ENCODE measurements at places on chromosomes 3 and 15. TPM values are rescaled to one million over a fixed set of nuclear protein-coding genes. Genes with fewer than 3 reads are reported as not detected.

C3orf85 gene
- total RNA-seq, result not detected

CORO2B gene
- 13.5 TPM for total RNA-seq

SSUH2 gene
- 0.07 TPM for total RNA-seq

CLDN18 gene
- not detected for total RNA-seq

HYAL1 gene
- 2.2 TPM for total RNA-seq

NUSAP1 gene
- 124 TPM for total RNA-seq

CYP8B1 gene
- not detected for total RNA-seq

CPNE9 gene
- not detected for total RNA-seq

CASR gene
- total RNA-seq, result not detected

IRAK2 gene
- total RNA-seq, result 15.3 TPM

DNA sequence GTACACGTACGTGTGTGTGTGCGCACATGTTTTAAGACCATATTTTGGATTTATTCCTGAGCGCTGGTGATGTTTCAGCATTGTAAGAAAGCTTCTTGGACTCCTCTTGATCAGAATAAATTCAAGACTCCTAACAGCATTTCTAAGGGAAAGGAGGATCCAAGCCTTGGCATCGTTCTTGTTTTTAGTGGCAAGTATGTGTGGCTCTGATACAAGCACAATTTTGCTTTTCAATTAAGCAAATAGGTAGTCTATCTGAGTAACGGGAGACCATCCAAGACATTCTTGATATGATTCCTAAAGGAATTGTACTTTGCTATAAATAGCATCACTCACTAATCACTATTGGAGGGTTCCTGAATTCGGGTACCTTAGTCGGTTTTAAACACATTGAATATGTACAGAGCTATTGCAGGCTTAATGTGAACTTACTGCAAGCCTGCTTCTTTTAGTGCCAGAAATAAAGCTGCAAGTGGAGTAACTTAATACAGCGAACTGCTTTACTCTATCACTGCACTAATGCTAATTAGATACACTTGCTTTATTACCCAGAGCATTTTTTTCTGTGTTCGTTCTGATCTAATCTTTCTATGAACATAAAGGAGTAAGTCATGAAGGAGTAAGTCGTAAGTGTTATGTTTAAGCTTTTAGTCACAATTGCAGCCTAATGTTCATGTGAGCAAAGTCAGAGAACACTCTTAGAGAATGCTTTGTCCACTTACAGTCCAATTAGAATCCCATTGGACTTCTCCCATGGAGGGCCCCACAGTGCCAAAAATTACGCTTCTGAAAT lies 186.3 kb downstream of the MCTP2 start:
- no peak for DNase-seq

- no peak for DNase-seq
Measured at GRCh38 chr3:81549388-81549787, 212.1 kb downstream of the GBE1 start.

DNA sequence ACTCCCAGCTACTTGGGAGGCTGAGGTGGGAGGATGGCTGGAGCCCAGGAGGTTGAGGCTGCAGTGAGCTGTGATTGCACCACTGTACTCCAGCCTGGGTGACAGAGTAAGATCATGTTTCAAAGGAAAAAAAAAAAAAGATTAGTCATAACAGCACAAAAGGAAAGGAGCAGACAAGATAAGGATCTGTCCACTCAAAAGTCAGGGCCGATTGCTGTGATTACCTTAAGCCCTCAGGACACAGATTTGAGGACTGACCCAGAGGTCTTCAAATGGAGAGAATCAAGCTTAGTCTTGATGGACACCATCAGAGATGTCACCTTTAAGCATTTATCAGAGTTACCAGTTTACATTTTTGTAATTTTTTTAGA lies 23.9 kb upstream of the HEG1 start:
- DNase-seq, result no peak

DNA sequence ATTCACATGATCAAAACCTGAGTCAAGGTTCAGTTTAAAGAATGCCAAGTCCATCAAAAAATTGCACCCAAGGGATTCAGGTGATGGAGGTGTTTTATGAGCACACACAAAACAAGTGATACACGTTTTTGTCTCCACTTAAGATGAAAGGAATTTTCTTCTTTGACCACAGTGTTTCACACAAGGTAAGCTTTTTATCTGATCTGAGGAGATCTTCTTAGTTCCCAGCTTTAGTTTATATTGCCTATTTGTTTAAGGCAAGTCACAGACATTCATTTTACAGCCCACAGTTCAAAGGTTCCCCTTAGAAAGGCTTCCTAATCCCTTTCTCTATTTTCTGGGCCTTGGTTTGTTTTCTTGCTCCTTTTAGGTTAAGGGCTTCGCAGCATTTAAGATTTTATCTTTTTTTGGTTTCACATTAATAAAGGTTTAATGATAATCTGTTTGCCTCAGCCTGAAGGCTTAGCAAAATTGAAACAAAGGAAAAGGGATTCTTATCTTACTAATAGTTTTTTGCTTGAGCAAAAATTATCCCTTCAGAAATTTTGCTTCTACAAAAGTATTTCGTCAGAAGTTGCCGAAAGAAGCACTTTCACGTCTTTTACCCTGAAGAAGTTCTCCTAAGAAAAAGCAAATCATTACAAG lies 420.5 kb upstream of the NAALADL2 start:
- no peak for DNase-seq

GRCh38 chr3:160797356-160797755 lies 41.3 kb downstream of the PPM1L start:
- peak; percentile 76 for DNase-seq

GRCh38 chr15:74906067-74906449 lies 593 bp downstream of the FAM219B start:
- DNase-seq, result no peak

DNA sequence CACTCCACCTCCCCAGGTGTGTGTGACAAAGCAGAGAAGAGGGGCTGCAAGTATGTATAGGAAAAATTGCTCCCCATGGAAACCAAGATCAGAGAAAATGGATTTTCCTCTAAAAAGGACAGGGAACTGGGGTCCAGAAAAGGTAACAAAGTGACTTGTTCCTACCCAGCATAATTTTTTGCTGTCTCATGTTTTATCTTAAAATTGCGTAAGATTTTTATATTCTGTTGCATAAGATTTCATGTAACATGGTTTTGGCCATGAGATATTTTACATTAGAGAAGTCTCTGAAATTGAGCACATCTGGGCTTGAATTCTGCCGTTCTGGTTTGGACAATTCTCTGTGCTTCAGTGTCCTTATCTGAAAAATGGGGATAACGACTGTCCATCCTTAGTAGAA lies 335.7 kb upstream of the RORA start:
- no peak for DNase-seq

DNA sequence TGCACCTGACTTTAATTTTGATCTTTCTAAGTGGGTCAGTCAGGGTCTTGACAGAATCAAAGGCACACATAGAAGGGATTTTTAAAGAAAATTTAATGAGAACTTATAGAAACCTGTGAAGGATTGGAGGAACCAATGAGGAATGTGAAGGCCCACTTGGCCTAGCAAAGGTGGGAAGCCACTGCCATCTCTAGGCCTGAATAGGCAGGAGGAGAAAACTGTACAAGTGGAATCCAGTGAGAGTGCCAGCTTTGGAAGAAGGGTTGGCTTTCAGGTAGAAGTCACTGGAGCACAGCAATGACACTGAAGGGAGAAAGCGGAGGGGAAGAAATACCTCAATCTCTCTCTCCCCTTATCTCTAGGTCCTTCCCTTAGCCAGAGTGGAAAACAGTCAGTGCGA lies 380.7 kb upstream of the KCNMB2 start:
- DNase-seq, result no peak

DNA sequence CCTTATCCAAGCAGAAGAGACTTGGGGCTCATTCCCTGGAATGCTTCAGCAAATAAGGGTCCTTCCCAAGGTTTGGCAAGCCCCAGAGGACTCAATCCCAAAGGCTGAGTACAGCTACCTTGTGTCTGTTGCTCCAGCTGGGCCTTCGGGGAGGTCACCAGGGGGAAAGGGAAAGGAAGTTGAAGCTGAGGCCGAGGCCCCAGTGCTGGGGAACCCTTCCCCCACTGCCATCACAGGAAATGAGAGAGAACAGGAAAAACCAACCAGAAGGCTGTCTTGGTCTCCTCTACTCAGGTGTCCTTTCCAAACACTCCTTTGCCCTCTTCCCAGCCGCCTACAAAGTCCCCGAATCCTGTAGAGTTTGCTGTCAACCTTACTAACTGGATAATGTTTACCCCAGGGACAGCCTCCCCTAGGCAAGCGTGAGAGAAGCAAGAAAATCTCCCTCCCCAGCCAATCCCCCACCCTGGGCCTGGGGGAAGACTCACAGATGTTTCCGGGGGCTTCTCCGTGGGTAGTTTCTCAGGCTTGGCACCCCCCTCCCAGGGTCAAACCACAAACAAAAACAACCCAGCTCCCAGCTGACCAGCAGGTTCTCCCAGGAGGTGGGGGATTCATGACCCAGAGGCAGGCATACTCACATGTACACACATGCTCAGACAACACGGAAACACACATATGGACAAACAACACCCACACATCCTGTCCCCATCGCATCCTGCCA lies 5.5 kb downstream of the CSRNP1 start:
- no peak for DNase-seq

DNA sequence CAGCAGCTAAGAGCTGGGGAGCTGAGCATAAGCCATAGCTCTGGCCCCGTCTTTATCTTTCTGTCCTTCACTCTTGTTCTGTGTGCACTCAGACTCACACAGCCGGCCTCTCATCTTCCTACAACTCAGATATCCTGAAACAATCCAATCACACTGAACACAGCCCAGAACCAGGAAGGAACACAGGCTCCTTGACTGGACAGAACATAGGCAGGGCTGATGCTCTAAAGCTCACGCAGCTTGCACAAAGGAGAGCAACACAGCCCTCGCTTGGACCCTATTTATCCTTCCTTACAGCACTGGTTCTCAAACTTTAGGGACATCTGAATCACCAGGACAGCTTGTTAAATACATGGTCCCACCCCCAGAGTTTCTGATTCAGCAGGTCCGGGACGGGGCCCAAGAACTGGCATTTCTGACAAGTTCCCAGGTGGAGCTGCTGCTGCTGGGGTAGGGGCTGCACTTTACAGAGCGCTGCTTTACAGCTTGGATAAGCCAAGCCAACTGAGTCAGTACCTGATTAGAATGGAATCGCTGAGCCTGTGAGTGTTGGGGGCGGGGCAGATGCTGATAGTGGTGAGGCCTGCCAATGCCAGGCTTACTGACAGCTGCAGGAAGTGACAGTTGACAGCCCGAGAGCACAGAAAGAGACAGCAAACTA lies 65.1 kb downstream of the MRPL46 start:
- DNase-seq, result no peak

DNA sequence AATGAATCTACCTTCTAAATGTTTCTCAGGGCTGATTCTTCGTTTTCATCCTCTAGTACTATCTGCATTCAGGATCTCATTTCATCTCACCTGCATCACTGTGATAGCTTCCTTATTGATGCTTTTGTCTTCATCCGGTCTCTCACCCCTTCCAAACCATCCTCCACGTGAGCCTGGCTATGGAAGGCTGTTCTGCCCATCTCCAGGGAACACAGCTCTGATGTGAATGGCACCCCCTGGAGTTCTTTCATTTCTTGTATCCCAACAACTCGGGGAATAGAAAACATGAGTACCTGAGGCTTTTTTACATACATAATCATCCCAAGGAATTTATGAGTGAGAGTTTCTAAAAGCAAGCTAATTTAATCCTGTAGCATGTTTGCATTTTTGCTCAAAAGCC lies 8.8 kb upstream of the DPPA4 start:
- DNase-seq, result no peak

DNA sequence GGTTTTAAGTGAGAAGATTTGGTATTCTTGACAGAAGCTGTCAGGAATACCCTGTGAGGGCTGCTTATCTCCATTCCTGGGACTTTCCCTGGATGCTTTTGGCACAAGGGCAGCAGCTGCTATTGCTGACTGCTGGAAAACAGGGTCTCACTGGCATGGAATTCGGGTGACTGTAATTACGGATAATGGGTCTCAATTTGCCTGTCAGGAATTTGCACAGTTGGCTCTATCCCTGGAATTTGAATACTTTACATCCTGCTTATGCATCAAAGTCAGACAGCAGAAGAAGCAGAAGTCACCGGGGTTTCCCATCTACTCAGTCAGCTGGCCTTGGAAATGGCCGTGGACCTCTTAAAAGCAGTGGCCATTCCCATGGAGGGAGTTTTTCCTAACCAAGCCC lies 25.9 kb upstream of the AKAP13 start:
- DNase-seq, result peak; percentile 64

GRCh38 chr15:59873644-59874272 lies 130.4 kb upstream of the FOXB1 start:
- DNase-seq, result no peak

DNA sequence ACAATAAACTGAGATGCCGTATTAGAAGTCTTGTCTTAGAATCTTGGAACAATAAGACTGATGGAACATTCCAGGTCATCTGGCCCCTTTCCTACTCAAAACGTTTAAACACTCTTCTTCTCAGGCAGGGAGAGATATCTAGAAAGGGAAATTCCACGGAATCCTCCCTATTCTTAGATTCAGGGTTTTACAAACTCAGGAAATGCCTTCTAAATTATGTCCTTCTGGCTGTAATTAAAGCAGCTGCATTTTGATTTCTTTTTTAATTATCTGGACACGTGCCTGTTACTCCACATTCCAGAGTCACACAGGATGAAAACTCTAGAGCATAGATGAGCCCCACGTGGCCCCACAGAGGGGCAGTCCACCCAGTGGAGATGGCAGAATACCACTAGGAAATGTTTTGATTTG lies 41.5 kb upstream of the MTMR10 start:
- no peak for DNase-seq

- no peak for DNase-seq
Measured at GRCh38 chr15:97623091-97623661, 337.3 kb upstream of the ARRDC4 start.

- DNase-seq, result no peak
Measured at GRCh38 chr15:41284427-41285177, 47.8 kb downstream of the OIP5 start.

GRCh38 chr15:33021806-33022389 lies 172.6 kb downstream of the FMN1 start:
- DNase-seq, result no peak

DNA sequence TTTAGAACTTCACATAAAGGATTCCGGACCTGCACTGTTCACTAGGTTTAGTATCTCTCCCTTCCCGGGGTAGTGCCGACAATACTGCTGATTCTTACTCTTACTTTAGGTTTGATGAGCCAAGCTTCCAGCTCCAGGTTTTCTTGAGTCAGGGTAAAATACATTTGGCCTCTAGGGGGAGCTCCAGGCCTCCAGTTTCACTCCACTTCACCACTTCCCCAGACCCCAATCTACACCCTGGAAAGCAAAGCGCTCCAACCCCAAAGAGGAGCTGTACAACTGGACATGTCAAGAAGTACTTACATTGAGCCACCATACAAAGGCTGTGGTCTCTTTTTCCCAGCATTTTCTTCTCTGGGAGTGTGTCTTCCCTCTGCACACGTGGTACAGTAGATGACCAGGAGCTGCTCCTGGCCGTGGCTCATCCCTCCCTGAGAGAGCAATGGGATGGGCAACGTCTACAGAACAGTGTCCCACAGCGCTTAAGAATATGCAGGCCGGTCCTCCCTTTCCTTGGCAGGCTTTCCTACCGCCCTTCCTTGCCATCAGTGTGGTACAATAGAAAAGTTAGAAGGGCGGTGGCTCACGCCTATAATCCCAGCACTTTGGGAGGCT lies 93.9 kb upstream of the CCDC80 start:
- DNase-seq, result no peak
